ENCODE measurements at places on chromosomes 5 and 9. TPM values are rescaled to one million over a fixed set of nuclear protein-coding genes. Genes with fewer than 3 reads are reported as not detected.

- peak; percentile 29 for DNase-seq
These were observed 14.6 kb downstream of the FGF1 start for GRCh38 chr5:142671266-142671665.

- DNase-seq, result no peak
These were observed 32.3 kb upstream of the KIF2A start for GRCh38 chr5:62273687-62274086.

GRCh38 chr5:757931-758697, 26.4 kb downstream of the ZDHHC11B start:
- DNase-seq, result peak; percentile 68

DNA sequence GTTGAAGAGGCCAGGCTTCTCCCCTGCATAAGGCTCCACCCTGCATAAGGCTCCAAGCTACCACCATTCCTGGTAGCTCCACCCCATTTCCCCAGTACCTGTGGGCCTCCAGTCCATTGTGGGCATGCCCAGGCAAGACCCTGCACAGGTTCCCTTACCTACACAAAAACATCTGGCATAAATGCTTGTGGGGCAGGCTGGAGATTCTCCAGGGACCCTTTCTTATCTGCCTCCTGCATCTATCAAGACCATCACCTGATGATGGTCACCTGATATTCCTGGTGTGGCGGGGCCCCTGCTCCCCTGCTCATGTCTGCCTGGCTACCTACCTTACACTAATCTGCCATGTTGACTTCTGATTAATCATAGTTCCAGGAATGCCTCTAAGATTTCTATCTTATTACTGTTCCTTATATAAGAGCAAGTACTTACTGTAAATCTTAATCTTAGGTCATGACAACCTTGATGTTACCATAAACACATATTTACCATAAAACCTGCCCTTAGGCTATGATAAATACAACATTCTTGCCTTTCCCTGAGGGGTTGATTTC, 41.0 kb downstream of the FGD3 start:
- no peak for DNase-seq

DNA sequence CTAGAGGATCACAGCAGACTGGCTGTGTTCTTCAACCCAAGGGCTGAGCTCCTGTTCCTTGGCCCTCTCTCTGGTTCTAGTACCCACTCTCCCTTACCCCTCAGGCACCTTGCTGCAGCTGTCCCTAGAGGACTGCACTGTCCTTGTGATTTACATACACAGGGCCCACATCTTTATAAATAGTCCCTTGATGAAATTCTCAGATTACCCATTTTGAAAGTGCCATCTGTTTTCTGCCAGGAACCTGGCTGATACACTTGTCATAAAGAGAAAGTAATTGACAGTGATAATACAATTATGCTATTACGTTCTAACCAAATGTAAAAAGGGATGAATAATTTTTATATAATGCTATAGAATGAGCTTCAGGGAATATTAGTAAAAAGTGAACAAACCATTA, 16.5 kb upstream of the SPARC start:
- DNase-seq, result no peak

DNA sequence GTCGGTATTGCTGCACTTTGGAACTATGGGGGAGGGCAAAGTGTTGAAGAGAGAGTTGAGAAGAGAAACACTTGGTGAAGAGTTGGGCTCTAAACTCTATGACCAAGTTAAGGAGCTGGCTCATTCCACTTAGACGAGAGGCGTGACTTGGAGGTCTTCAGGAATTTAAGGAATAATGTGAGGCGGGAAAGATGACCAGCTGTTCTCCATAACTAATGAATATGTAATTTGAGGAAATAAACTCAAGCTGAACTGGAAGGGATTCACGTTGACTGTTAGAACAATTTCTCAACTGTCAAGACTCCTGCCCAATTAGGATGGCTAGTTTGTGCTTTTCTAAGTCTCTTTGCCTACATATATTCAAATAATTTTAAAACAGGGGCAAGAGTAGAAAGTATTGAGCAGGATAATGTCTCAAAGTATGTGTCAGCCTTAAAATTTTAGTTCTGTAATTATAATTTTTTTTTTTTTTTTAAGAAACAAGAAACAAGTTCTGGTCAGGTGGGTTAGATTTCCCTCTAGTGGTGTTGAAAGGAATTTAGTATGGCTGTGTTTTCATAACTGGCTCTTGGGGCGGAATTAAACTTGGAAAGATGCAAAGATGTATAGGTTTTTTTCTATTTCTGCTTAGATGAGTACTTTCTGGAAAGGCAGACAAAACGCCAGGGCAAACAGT, 33.4 kb downstream of the TMEM252 start:
- DNase-seq, result peak; percentile 96

- no peak for DNase-seq
These were observed 121.1 kb upstream of the GNA14 start for GRCh38 chr9:77769246-77769645.

DNA sequence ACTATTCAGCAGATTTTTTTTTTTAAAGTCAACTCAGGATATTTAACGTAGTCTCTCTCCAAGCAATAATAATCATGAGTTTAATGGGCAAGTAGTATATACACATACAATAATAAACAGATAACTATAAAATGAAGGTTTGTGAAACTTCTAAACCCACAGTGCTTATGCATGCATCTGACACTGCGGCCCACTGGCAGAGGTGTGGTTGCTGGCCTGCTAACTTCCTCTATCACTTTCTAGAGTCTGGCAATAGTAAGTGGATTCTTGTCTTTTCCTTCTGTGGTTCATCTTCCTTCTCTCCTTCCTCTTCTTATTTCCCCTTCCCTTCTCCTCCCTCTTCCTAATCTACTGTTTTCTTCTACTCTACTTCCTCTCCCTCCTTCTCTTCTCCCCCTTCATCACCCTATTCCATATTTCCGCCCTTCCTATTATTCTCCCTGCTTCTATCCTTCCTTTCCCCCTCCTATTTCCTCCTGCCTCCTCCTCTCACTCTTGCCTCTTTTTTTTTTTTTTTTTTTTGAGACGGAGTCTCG, 18.6 kb upstream of the AGXT2 start:
- no peak for DNase-seq

DNA sequence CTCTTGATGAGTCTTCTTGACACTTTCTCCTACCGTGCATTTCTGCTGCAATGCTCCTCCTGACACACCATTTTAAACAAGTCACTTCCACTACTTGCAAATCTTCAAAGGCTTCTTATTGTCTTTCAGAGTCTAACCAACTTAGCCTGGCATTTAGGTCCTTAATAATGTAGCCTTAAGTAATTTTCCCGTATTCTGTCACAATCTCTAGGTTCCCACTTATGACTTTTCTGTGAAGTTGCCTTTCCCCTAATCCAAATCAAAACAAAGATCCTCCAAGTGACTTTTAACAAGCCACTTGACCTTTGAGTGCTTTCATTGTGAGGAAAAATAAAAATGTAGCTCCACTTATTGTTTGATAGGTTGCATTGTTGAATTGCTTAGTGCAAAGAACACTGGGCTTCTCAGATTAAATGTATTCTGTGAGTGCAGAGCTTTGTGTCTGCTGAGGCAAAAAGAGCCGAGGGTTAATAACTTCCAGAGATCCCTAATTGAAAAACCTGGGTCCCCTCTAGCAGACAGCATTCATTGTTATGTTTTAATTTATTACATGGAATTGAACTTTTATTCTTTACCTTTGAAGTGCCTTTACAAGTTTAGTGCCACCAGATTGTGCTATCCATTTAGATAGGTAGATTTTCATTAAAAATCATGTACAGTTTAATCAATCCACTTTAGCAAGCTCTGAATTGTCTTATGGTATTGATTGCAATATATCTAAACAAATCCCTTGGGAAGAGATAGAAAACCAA, 341.7 kb upstream of the TYRP1 start:
- no peak for DNase-seq

DNA sequence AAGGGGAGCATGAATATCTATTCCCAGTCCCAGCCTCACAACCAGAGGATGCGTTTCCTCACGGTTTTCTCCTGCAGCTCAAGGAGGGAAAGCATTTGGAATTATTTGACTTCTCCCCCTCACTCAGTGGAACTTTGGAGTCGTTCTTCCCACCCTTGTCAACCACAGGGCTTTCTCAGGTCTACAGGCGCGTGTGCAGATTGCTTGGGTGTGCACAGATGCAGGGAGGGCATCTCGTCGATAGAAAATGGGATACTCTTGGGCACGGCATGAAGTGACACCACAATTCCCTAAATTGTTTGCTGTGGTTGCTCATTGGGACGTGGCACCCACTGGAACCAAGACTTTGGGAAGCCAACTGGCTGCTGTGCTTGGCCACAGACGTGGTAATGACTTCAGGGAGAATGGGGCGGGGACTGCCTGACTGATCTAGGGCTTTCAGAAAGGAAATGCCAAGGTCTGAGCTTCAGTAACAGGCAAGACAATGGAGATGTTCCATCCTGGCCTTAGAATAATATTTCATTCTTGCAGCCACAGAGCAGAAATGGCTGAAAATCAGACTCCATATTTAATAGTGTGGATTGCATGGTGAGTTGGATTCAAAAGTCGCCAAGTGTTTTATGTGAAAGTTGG, 12.2 kb upstream of the OBP2B start:
- DNase-seq, result no peak

DNA sequence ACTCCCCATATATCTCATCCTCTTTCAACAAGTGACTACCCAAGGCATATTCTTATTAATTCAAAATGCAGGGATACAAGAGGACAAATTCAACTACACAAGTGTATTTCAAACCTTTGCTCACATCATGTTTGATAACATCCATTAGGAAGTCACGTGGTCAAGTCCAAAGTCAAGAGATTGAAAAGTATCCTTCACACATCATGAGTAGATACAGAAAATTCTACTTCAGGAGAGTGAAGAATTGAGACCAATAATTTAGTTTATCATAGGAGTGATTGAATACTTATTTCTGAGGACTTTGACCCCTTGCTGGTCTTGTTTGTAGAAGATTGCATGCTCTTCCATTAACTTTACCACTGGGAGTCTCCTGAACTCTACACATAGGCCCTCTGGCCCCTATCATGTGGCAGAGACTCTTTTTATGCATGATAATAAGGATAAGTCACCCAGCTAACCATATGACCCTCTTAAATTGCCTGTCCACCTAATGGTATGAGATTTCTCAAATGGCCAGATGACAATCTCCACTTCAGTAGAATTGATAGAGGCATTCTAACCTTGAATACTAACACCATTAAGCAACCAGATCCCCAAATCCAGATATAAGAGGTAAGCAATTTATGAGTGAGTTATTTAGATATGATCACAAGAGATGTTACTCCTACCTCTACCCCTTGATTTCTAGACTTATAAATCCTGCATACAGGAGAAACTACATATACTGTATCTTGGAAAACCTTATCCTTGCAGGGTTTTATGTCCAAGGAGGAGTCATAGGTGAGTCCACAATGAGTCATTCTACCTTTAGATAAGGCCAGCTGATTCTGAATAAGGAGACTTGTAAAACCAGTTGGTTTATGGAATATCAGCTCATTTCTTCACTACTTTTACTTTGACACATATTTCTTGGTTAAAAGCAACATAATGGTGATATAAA, 26.6 kb upstream of the SLC46A2 start:
- DNase-seq, result no peak

DNA sequence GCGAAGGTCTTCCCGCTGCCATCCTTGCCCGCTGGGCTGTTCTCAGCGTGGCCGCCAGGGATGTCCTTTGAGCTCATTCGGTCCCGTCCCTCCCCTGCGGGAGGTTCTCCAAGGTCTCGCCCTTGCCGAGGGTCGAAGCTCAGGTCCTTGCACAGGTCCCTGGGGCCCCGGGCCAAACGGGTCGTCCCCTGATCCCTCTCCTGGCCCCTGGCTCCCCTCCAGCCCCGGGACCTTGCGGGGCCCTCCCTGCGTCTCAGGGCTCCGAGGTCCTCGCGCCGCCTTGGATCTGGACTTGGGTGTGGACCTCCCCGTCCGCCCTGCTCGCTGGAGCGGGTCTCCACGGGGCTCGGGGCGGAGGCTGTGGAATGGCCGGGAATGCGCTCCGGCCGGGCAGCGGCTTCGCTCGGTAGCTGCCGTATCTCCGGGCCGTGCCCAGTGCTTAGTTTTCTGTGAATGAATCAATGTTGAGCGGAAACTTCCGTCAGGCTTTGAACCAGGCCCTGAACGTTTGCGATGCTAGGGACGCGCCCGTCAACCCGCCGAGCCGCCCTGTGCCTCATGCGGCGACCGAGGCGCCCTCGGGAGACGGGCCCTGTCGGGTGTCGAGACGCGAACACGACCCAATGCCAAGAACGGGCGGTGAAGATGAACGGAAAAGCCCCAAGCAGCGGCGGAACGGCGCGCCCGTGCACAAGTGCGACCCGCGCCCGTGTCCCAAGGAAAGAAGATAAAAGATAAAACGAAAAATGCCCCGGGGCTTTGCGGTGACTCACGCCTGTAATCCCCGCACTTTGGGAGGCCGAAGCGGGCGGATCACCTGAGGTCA, 780 bp downstream of the RNU6ATAC start:
- DNase-seq, result peak; percentile 66

DNA sequence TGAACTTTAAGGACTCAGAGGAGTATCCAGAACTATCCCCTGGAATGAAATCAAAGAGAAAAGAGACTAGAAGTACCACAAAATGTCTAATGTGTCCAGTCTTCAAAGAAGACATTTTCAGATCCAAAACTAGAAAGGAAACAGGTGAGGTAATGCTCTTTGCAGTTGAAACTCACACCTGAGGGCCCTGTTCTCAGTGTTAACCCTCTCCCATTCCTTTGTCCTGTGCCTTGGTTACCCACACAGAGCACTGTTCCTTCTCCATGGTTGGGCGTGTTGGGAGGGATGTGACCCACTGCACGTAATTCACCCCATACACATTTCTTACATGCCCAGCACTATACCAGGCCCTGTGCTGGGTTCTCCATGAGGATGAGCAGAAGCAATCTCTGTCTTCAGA, 21.3 kb downstream of the MSANTD3 start:
- no peak for DNase-seq

GRCh38 chr5:35881758-35882157, 25.1 kb downstream of the IL7R start:
- no peak for DNase-seq

DNA sequence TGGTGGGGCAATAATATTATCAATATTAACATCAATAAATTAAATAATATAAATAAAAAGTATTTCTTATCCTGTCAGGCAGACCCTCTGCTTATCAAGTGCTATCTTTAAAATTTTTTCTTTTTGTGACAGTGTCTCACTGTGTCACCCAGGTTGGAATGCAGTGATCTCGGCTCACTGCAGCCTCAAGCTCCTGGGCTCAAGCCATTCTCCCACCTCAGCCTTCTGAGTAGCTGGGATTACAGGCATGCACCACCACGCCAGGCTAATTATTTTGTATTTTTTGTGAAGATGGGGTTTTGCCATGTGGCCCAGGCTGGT, 53.2 kb downstream of the NDST1 start:
- DNase-seq, result no peak

- DNase-seq, result no peak
These were observed 222.4 kb downstream of the NTRK2 start for GRCh38 chr9:84891924-84892323.

DNA sequence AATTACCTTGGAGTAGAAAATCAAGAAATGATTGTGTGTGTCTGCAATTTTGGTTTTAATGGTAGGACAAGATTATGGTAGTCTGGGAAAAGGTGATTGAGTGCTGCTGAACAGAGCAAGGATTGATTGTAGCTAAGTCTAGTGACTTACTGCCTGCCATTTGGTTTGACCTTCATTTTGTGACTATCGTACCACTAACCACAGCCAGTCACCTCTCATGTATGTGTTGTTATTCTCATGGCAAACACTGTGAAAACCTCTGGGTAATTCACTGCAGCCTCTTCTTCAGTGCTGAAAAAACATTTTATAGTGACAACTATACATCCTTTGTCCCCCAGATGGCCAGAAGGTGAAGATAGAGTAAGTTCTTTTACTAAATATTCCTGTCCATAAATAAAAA, 37.5 kb downstream of the CTNNA1 start:
- DNase-seq, result no peak

The PCDHB3 gene
- total RNA-seq, result 3.0 TPM

The HSPB3 gene
- not detected for total RNA-seq

The ADAMTS16 gene
- 0.97 TPM for total RNA-seq

The RAB3C gene
- 1.1 TPM for total RNA-seq

The TLX3 gene
- total RNA-seq, result not detected

The ARID3C gene
- total RNA-seq, result not detected
